Stimulated activated CD8-positive, alpha-beta memory T cell treated with anti-CD3 and anti-CD28 coated beads, Interleukin-4, amount 100 ng/mL, for 1 hour (primary cell): ENCODE measurements at places on chromosomes 11 and 22.

GRCh38 chr11:128897826-128898225 lies 6.7 kb downstream of the KCNJ5 start:
- DNase-seq, result no peak

DNA sequence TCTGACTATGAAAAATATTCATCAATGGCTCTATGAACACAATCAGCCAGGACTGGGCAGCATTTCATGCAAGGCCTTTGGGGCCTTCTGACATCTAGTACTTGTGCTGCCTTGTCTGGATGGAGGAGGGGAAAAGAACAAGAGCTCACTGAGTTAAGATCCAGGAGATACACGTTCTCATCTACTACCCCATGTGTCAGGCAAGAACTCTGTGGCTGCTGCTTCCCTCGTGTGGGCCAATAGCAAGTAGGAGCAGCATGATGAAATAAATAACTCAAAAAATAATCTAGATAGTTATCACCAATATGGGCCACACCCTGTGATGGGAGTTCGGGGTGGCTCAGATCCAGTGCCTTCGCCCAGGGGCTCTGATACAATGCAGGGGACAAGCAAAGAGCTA lies 7.3 kb downstream of the KCNE3 start:
- no peak for DNase-seq

DNA sequence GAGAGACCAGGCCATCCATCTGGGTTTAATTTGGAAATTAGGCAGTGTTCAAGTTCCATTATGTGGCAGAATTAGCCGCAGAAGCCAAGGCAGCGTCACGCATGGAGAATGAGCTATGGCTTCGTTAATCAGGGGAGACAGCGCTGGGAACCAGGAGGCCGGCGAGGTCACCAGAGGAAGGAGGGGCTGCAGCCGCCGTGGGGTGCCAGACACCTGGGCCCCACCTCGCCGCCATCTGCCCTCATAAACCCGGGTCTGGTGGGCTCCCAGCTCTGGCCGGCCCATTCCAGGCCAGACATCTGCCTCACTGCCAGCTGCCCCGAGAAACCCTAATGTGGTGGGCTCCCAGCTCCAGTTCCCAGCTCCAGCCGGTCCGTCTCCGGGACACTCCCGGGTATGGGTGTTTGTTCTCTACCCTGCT lies 676.9 kb downstream of the BRD1 start:
- no peak for DNase-seq

GRCh38 chr11:68941324-68942094 lies 37.8 kb downstream of the IGHMBP2 start:
- DNase-seq, result no peak

- DNase-seq, result no peak
Measured at GRCh38 chr11:12402691-12403120, 25.3 kb downstream of the PARVA start.

DNA sequence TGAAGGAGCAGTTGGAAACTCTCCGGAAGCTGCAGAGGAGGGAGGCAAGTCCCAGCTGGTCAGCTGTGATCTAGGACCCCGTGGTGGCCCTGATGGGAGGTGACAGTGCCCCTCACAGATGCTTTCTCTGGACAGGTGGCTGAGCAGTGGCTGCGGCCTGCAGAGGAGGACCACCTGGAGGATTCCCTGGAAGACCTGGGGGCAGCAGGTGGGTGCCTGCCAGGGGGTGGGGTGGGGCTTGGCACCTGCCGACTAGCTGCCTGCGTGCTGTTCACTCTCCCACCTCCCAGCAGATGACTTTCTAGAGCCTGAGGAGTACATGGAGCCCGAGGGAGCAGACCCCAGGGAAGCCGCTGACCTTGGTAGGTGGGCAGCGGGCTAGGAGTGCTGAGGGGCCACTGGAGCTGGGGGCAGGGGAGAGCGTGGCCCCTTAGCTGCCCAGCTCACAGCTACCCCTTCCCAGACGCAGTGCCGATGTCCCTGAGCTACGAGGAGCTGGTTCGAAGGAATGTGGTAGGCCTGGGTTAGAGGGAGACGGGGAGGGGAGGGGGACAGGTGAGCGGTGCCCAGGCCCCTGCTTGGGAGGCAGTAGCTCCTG lies 3.1 kb downstream of the SCO2 start:
- no peak for DNase-seq

DNA sequence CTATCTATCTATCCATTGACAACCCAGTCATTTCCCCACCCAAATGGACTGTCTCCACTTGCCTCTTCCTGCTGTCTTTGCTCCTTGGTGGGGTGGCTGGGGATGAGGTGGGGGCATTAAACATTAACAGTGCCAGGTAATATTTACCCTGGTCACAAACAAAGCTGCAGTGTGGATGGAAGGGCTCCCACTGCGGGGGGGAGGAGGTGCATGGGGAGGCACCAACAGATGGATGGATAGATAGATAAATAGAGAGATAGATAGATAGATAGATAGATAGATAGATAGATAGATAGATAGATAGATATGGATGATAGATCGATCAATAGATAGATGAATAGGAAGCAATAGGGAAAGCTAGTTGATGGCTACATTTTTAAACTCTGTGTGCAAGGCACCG lies 2.3 kb upstream of the FXYD2 start:
- DNase-seq, result no peak

DNA sequence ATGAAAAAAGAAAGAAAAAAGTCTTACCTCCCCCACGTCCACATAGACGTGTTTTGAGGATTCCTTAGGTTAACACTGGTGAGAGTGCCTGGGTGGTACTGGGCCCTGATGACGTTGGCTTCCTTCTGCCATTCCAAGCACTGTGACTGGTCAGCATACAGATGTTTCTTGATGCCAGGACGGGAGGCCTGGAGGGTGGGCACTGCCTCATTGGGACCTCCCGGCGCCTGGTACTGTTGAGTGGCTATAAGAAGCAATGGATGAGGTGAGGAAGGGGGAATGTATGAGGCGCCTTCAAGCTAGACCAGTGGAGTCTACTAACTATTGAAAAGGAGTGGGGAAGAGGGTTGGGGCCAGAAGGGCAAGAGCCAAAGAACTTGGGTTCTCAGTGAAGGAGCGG lies 45.3 kb downstream of the MICAL2 start:
- DNase-seq, result no peak
